H7 (cell line): ENCODE measurements at places on chromosomes 5 and 9. TPM values are rescaled to one million over a fixed set of nuclear protein-coding genes. Genes with fewer than 3 reads are reported as not detected.

Gene TRPM3
- 0.63 and 2.0 TPM in 2 replicates for total RNA-seq

Gene HRH2
- total RNA-seq = 5.5 and 5.8 TPM in 2 replicates

DNA sequence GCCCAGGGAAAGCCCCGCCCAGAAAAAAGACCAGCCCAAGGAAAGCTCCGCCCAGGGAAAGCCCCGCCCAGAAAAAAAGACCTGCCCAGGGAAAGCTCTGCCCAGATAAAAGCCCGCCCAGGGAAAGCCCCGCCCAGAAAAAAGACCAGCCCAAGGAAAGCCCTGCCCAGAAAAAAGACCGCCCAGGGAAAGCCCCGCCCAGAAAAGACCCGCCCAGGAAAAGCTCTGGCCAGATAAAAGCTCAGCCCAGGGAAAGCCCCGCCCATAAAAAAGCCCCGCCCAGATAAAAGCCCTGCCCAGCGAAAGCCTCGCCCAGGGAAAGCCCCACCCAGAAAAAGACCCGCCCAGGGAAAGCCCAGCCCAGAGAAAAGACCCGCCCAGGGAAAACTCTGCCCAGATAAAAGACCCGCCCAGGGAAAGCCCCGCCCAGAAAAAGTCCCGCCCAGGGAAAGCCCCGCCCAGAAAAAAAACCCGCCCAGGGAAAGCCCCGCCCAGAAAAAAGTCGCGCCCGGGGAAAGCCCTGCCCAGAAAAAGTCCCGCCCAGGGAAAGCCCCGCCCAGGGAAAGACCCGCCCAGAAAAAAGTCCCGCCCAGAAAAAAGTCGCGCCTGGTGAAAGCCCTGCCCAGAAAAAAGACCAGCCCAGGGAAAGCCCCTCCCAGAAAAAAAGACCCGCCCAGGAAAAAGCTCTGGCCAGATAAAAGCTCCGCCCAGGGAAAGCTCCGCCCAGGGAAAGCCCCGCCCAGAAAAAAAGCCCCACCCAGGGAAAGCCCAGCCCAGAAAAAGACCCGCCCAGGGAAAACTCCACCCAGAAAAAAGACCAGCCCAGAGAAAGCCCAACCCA, 11.9 kb downstream of the GRIN1 start:
- peak; percentile 86 for DNase-seq

GRCh38 chr9:133699546-133699945, 38.6 kb downstream of the SARDH start:
- no peak for DNase-seq

DNA sequence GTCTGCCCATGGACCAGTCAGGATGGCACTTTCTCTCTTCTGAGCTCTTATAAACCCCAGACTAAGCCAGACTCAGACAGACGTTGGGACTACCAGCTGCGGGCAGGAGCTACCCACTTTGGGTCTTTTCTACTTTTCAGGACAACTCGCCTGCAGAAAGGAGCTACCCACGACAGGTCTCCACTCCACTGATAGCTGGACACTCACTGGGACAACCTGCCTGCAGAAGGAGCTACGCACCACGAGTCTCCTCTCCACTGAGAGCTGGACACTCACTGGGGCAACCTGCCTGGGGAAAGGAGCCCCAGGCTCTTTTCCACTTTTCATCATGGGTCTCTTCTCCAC, 1440.2 kb upstream of the ACO1 start:
- DNase-seq = no peak

DNA sequence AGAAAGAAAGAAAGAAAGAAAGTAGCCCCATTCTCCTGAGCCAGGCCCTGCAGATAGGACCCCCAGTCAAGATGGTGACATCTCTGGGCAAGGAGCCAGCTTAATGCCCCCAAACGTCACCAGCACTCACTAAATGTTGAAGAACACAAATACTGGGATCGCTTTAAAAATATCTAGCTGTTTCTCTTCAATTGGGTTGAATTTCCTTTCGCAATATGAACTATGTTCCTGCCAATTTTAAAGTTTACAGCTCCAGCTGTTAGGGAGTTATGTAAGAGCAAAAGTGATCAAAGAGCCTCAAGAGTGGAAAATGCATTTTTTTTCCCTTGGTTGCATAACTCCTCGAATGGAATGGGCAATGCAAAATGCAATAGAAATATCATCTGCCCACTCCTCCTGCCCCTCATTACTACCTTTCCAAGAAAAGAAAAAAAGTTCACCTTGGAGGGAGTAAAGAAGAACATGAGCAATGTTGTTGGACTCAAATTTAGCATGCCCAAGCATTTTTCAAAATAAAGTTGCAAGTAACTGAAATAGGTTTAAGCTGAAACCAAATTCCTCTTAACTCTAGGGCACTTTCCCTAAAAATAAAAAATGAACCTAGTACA, 244.2 kb upstream of the PIK3R1 start:
- no peak for DNase-seq

- no peak for DNase-seq
Measured at GRCh38 chr5:102789469-102789868, 34.4 kb downstream of the PAM start.

DNA sequence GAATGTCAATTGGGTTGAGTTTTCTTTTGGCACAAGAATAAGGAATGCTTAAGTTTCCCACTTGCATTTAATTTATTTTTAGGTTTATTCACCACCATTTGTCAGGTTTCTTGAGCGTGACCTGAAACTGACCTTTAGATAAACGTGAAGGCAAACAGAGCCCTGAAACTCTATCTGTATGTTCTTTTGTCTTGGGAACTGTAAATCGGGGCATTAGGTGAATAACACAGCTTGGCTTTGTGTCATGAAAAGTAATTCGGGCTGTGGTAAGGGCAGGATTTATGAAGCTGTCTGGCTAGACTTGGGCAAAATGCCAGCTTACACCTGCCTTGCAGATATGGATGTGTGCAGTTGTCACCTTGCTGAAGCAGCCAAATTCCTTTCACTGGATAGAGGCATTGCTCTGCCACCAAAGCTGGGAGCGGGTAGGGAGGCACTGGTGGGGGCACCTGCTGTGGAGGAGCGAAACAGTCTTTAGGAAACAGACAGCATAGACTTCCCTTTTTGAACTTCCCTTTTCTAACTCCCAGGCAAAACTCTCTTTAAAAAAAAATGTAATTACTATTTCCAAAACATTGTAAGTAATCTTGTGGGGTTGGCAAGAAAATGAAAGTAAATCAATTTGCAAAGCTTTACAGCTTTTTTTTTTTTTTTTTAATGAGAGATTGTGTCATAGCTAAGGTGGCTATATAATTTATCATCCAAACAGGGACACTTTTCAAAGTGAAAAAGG, 545.2 kb downstream of the CSNK1G3 start:
- DNase-seq = no peak

DNA sequence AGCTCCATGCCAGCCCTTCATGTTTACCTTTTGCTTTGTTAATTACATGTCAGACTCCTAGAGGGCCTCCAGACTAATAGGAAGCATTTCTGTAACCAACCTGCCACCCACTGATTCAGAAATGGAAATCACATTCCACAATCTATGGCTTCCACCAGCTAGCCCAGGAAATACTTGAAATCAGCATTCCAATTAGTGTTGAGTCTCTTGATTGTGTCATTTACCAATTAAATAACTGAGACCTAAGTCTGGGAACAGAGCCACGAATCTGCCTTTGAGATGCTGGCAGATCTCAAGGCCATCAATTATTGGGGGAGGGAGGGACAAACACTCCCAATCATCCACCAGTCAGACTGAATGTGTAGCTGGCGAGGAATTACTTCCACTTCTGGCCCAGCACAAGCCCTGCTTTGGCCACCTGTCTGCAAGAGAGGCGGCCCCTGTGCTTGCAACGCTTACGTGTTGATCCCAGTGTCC, 27.4 kb upstream of the SAP30L start:
- DNase-seq = no peak

GRCh38 chr5:159310511-159310910, 19.8 kb downstream of the IL12B start:
- DNase-seq = peak; percentile 70

DNA sequence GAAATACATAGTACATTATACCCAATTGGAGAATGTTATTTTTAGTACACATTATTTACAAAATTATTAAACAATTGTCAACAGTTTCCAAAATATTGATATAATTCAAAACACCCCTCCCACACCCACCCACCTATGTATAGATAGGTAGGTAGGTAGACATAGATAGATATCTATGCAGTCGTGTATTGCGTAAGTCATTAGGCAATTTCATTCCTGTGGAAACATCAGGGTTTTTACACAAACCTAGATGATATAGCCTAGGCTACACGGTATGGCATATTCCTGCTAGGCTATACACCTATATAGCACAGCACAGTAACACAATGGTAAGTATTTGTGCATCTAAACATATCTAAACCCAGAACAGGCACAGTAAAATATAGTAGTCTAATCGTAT, 377.3 kb downstream of the ANXA1 start:
- no peak for DNase-seq

DNA sequence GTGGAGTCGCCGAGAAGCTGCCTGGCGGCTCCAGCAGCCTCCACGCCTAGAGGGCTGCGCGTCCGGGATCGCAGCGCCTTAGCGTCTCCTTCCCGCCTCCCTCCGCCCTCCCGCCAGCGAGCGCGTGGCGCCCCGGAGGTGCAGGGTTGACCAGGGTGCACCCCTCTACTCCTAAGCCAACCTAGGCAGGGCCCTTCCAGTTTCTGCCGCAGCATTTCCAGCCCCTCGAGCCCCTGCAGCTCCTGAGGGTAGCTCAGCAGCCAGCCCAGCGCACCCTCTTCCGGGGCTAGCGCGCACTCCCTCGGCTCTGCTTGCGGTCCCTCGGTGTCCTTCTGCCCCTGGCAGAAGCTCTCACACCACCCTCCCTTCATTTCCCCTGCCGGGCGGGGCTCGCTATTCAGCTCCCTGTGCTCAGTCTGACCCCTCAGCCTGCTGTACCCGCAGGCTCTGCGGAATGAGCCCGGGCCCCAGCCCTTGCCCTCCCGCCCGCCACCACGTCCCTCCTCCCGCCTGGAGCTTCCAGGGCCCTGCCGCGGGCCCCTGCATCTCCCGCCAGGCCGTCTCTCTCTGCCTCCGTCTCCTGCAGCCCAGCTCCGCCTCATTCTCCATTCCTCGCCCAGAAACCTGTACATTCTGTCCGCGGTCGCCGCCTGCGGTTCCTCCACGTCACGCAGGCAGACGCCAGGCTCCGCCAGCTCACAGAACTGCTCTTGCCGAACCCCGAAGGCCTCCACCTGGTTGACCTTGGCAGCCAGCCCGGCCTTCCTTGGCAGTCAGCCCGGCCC, 61.8 kb downstream of the SPATA31C2 start:
- peak; percentile 87 for DNase-seq

- DNase-seq = no peak
Measured at GRCh38 chr9:137032858-137033257, 970 bp upstream of the FUT7 start.

DNA sequence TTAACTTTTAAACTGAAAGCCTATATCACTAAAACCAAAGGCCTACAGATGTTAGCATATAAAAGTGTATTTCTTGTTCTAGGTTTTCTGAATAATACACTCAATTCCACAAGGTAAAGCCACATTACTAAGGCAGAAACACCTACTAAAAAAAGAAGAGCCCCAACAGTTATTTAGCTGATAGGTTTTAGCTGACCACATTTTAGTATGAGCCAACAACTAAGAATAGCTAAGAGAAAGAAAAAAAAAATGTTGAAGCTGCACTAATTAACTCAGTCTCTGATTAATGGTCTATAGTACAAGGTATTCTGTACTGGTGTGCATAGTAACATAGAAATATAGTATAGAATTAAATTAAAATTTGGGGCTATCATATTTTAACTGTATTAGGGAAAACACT, 23.5 kb downstream of the ZFR start:
- no peak for DNase-seq

GRCh38 chr9:6049798-6050197, 34.4 kb upstream of the RANBP6 start:
- DNase-seq = no peak

DNA sequence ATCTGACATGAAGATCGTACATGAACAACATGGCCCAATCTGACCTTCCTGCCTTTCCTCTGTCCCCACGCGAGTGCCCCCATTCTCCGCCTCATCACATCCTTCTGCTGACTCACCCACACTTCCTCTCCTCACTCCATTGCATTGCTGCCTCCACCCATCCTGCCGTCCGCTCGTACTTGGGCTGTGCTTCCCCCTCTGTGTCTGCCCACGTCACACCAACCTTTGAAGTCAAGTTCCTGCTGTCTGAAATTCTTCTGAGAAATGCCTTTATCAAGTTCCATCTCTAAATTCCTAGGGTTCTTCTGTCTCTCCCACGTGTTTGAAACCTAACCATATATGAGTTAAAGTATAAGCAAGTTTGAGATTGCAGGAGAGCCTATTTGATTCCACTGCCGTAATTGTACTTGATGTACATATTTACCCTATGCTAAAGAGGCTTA, 18.0 kb upstream of the STARD4 start:
- DNase-seq = no peak

DNA sequence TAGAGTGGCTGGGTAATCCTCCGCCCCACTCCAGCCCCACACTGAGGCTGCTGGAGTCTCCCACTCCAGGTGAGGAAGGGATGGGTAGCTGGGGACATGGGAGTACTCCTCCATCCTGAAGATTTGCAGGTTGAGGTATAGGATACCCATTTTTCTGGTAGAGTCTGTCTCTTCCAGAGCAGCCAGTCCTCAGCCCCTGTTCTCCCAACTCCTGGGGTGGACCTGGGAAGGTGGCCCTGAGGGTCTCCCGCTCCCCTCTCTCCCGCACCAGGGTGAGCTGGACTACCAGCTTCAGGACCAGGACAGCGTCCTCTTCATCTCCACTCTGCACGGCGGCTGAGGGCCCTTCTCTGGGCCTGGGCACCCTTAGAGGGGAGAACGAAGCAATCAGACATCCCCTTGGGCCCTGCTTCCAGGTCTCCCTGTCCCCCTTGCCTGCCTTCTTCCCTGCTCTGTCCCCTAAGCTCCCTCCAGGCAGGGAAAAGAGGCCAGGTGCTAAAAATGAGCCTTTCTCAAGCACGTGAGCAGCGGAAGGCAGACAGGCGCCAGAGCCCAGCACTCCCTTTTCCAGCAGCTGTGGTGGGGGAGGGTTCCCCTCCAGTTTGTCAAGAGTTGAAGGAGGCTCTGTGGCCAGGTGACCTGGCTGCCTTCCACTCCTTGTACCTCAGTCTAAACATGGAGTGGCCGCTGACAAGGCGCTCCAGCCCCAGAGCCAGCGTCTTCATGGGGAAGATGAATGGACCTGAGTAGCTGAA, 18.4 kb downstream of the URM1 start:
- DNase-seq = peak; percentile 72

- no peak for DNase-seq
Measured at GRCh38 chr5:74261421-74261820, 379.1 kb downstream of the ENC1 start.

GRCh38 chr9:136085815-136086212, 9.3 kb downstream of the NACC2 start:
- DNase-seq = no peak

DNA sequence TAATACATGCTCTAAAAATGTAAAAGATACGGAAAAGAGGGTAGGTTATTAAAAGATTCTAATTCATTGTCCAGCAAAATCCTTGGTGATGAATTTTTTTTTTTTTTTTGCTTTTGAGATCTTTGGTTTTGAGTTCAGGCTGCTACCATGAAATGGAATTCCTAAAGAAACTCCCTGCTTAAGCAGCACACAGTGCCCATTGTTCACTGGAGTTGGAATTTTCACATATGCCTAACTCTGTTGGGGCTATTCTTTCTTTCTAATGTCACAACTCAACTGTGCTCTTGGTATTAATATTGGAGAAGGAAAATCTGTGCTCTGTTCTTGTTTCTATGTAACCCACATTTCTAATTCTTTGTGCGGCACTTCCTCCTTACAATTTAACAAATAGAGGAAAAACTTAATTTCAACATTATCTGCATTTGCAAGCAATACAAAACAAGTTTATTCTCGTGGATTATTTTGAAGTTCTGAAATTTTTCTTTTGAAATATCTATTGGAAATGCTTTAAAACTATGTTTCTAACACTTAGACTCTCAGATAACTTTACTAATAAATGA, 21.6 kb downstream of the MATR3 start:
- no peak for DNase-seq
